ENCODE measurements at places on chromosomes 6 and 20.
A peak's percentile ranks its signal among the peaks of the same experiment; 100 is the strongest.

- DNase-seq: no peak
Measured at GRCh38 chr6:124355146-124355545, 551.5 kb downstream of the NKAIN2 start.

GRCh38 chr6:45533386-45533785 is 155.7 kb upstream of the SUPT3H start:
- DNase-seq: no peak

DNA sequence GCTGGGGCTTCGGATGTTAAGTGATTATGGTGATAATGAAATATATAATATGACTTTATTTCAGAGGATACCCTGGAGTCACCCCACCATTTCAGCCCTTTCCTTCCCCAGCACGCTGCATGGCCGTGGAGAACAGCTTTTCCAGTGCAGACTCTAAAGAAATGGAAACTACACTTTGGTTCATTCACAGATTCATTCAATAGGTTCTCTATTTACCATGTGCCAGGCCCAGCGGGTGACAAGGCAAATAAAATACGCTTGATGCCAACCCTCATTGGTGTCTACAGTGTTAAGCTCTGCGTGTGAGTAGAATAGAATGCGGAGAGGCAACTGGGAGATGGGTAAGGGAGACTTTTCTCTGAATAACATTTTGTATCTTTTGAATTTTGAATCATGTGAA is 89.7 kb downstream of the TCP11 start:
- DNase-seq: no peak

DNA sequence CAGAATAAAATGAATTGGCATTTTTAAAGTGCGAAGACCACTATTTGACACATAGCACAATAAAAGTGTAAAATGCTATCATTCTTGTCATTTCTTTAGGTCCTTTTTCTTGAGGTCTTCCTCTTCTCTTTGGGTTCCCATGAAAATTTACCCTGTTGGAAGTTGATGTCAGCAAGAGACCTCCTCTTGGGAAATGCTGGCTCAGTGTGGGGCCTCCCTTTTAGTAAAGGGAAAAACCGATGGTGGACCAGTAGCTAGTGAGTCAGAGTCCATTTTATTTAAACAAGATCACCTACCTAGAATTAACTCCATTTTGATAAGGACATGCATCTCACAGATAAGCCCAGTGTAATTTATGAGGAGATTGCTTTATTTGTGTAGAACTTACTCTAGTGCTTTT is 37.7 kb upstream of the HLA-C start:
- no peak for DNase-seq

- no peak for DNase-seq
Measured at GRCh38 chr6:2109796-2110195, 135.6 kb downstream of the GMDS start.

DNA sequence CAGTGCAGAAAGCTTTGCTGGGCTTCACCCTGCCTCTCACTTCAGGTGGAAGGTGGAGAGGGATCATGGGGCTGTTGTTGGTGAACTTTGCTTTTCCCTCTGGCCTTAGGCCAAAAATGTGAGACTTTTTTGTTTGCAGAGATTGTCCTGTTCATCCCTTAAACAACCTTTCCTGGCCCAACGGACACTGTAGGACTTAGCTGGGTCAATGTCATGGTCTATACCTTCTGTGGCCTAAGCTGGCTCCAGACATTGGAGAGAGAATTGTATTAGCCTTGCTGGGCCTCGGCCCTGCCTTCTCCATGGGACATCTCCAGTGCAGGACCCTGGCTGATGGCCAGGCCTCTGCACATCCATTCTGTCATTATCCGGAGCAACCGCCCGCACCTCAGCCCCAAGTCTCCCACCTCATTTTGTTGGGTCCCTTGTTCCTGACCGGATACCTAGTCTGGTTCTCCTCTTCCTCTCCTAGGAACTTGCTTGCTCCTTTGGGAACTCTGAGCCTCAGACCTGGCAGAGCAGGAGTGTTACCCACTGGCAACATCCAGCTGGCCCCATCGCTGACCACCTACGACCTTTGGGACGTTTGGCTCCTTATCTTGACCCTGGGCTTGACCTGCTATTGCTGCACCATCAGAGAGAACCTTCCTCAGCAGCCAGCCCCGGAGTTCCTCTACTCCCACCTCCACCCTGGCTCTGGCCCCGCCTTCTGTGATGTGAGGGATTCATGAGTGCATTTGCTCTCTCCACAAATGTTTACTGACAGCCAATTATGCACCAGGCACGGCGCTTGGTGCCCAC is 128.2 kb downstream of the BANF2 start:
- DNase-seq: no peak

DNA sequence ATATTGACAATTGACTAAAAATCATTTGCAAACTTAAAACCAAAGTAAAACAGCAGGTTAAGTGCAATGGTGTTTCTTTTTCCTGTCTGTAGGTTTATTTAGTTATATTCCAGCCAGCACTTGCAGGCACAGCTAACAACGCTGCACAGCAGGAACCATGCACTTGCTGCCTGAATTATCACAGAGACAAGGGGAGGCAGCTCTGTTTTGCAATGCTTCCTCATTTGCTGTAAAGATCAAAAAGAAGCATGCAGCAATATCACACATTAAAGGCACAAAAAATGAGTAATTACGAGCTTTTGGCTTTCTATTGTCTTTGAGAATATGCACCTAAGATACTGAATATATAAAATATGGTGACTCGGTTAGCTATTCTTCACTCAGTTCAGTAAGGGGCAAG is 241.9 kb downstream of the EPHA7 start:
- no peak for DNase-seq

DNA sequence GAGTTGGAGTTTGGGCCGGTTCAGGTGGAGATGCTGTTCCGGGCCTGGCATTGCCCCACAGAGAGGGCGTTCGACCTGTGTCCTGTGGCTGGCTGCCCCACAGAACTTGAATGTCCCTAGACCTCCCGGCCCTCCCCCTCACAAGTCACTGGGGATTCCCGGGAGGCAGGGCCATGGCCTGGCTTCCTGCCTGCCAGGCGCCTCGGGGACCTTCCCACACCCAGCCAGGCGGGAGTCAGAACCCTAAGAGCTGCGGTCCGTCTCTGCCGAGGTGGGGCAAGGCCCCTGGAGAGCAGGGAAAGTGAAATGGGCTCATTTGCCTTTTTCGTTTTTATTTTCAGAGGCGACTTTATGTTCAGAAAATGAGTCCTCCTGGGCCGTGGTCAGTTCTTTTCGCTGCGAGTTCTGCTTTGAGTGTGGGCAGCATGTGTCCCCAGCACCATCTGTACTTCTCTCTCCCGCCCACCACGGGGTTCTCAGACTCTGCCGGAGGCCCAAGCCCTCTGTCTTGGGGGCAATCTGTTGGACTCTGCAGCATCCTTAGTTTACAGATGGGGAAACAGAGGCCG is 8.5 kb downstream of the RBM38 start:
- DNase-seq: no peak

- DNase-seq: peak; percentile 57
Measured at GRCh38 chr6:145836170-145836569, 21.6 kb upstream of the FBXO30 start.

DNA sequence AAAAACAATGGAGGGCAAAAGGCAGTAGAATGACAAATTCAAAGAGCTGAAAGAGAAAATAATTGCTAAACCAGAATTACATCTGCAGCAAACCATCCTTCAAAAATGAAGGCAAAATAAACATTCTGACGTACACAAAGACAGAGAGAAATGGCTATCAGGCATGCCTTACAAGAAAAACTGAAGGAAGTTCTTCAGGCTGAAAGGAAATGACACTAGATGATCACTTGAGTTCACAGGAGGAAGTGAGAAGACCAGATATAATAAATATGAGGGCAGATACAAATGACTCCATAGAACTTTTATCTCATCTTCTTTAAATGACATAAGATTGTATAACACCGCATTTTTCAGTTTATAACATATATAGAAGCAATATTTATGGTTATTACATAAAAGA is 30.0 kb downstream of the DZANK1 start:
- no peak for DNase-seq

- DNase-seq: no peak
Measured at GRCh38 chr6:124917769-124918168, 44.5 kb upstream of the RNF217 start.

DNA sequence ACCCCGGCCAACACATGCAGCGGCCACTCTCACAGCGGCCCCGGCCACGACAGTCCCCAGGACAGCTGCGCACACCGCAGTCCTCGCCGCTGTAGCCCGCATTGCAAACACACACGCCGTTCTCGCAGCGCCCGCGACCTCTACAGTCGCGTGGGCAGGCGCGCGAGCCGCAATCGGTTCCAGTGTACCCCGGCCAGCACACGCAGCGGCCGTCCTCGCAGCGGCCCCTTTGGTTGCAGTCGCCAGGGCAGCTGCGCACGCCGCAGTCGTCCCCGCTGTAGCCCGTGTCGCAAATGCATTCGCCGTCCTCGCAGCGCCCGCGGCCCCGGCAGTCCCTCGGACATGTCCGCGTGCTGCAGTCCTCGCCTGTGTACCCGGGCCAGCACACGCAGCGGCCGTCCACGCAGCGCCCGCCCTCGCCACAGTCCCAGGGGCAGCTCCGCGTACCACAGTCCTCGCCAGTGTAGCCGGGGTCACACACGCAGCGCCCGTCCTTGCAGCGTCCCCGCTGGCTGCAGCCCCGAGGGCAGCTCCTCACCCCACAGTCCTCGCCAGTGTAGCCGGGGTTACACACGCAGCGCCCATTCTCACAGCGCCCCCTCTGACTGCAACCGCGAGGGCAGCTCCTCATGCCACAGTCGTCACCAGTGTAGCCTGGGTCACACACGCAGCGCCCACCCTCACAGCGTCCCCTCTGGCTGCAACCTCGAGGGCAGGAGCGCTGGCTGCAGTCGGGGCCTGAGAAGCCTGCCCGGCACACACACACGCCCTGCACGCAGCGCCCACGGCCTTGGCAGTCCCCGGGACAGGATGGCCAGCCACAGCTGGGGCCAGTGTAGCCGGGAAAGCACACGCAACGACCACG is 12.5 kb downstream of the TNXB start:
- no peak for DNase-seq

GRCh38 chr6:43645613-43645964 is 753 bp downstream of the RSPH9 start:
- no peak for DNase-seq

DNA sequence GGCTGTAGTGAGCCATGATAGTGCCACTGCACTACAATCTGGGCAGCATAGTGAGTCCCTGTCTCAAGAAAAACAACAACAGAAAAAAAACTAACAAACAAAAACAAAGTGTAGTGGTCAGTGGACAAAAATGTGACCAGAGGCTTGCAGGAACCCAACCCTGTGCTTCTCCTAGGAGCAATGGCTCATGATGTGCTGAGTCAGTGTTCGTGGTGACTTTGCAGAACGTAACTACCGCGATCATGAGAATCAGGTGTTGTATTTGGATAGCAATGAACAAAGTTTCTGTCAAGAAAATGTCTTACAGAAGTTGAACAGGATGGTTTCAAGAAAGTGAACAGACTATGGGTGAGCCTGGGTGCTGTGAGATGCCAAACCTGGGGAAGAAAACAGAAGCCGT is 18.5 kb upstream of the FOXC1 start:
- DNase-seq: no peak

DNA sequence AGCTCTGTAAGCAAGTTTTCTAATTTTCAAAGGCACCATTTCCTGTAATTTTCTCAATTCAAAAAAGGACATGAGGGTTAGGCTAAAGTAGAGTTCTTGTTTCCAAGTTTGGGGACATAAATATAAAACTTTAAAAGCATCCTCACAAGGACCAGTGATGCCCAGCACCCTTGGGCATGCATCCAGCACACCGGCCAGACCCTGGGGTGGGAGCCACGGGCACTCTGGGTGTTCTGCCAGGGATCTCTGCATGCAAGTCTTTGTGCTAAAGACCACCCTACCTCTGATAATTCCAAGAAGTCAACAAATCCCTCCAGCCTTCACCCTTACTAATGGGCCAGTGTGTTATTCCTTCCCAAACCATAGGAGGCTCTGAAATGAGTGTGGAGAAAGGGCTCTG is 46.5 kb downstream of the PLCG1 start:
- no peak for DNase-seq

- DNase-seq: peak; percentile 97
Measured at GRCh38 chr6:129490521-129491255, 219.3 kb downstream of the ARHGAP18 start.

GRCh38 chr6:125818772-125819260 is 28.1 kb downstream of the NCOA7 start:
- DNase-seq: no peak

DNA sequence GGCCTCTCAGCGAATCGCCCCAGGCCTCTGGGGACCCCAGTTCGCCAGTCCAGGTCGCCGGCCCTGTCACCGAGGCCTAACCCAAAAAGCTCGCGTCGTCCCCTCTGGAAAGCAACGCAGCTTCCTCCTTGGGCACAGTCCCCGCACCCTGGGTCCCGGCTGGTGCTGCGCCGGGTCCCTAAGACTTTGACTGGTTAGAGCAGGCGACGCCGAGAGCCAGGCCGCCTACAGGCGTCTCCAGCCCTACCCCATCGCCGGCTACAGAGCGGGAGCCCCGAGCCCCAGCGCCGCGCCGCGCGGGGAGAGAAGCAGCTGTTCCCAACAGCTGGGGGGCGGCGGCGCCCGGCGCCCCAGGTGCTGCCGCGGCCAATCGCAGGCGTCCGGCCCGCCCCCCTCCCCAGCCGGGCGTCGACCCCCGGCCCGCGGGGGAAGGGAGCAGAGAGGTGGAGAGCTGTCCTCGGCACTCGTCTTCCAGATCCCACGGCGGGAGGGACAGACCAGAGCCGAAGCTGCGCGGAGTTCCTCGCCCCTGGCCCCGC is 540 bp upstream of the RBM24 start:
- DNase-seq: peak; percentile 33

- DNase-seq: peak; percentile 93
Measured at GRCh38 chr6:4581468-4582385, 194.5 kb upstream of the CDYL start.

GRCh38 chr20:6269168-6269873 is 146.5 kb upstream of the FERMT1 start:
- no peak for DNase-seq

DNA sequence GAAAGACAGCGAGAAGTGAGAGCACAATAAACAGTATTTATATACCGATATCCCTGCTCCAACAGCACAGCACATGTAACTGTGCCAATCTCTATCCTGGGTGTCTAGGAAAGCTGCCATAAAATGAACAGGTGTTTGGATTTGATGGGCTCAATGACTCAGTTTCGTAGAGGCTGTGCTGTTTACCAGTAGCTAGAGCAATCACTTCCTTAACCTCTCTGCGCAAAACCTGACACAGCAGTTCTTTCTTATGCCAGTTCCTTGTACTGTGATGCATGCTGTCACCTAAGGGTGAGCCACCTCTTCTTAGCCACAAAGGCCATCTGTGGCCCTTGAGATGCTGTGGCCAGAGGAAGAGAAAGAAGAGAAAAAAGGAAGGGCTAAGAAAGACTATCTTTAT is 59.3 kb downstream of the SHPRH start:
- no peak for DNase-seq

- DNase-seq: peak; percentile 18
Measured at GRCh38 chr6:116779573-116780164, 14.2 kb upstream of the FAM162B start.

- peak; percentile 23 for DNase-seq
Measured at GRCh38 chr20:3980260-3981131, 34.9 kb downstream of the RNF24 start.

- DNase-seq: no peak
Measured at GRCh38 chr6:90148867-90149266, 147.8 kb downstream of the BACH2 start.

- DNase-seq: no peak
Measured at GRCh38 chr20:18066421-18067333, 9.0 kb upstream of the OVOL2 start.

GRCh38 chr20:55535366-55535765 is 470.0 kb downstream of the CBLN4 start:
- no peak for DNase-seq

Data from fibroblast of skin of abdomen (primary cell).